ENCODE measurements at places on chromosomes 13 and 19.
A peak's percentile ranks its signal among the peaks of the same experiment; 100 is the strongest.

- no peak overlapping the region for H3K4me3 ChIP-seq
- H3K27me3 ChIP-seq, result no peaks in the 10 kb centered on the region
- no peaks in the 10 kb centered on the region for H3K4me1 ChIP-seq
- H3K36me3 ChIP-seq, result no peaks in the 10 kb centered on the region
- H3K27ac ChIP-seq, result no peak overlapping the region
These were observed 543.7 kb downstream of the EFNB2 start for GRCh38 chr13:105991622-105992277.

DNA sequence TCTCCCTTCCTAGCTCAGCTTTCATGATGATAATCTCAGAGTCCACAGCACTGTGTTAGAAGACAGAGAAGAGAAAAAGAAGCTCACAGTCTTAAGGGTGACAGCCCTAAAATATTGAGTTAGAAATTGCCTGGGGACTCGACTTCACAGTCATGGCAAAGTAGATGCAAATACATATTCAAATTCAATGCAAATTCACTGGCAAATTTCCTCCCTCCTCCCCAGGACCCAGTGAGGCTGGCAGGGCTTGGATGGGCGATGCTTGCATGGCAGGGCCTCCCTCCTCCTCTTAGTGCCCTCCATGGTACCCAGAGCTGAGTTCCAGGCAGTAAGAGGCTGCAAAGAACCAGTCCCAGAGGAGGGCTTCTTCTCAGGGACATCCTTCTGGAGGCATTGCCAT, 115.6 kb upstream of the UQCRFS1 start:
- H3K27me3 ChIP-seq, result no peaks in the 10 kb centered on the region
- DNase-seq, result peak; percentile 0
- no peaks in the 10 kb centered on the region for H3K36me3 ChIP-seq
- H3K4me3 ChIP-seq, result no peak overlapping the region

DNA sequence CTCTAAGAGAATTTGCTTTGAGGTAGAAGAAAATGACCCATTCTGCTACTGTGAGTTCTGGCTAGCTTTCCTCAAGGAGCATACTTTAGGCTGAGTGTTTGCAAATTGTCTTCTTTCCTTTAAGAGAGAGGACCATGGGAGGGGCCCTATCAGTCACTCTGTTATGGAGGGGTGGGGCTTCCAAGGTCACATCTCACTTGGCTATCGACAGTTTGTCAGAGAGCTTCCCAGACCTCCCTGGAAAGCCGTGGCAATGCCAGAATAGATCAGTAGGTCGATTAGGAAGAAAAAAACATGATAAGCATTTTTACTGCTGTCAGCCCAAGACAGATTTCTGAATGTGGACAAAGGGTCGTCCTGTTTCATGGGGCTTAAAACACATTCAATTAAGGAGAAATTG, 93.3 kb downstream of the OXGR1 start:
- no peak overlapping the region for H3K4me3 ChIP-seq
- no peak overlapping the region for H3K27ac ChIP-seq
- H3K4me1 ChIP-seq, result no peaks in the 10 kb centered on the region

DNA sequence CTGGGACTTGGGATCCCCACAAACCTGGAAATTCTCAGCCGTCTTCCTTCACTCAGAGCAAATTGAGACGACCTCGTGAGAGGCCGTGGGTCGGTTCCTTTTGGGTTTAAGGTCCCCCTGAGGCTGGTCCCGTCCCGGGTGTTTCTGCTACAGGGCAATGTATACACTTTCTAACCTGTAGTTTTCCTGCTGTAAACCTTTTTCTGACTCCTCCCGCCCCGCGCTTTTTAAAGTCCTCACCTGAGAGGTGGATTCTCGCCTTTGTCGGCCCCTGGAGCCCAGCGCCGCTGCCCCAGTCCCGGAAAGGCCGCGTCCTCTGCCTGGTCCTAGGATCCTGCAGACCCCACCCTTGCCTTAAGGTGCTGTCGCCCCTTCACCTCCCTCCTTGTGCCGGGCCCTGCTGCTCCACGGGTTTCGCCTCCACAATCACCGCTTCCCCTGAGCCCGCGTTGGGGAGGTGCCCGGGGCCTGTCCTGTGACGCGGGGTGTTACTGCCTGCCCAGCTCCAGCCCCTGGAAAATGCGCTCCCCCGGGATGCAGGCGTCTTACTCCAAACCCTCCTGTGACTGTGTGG, 391 bp downstream of the ZNF761 start:
- no peaks in the 10 kb centered on the region for H3K4me1 ChIP-seq
- peak overlapping the region; percentile 96 for H3K27ac ChIP-seq
- peak overlapping the region; percentile 54 for H3K4me3 ChIP-seq
- no peaks in the 10 kb centered on the region for H3K36me3 ChIP-seq
- no peak for DNase-seq

GRCh38 chr13:24693862-24694471, 13.8 kb downstream of the ATP12A start:
- no peaks in the 10 kb centered on the region for H3K36me3 ChIP-seq
- H3K27me3 ChIP-seq, result no peaks in the 10 kb centered on the region
- peak; percentile 53 for DNase-seq
- no peak overlapping the region for H3K27ac ChIP-seq

GRCh38 chr19:1134431-1134830, 30.6 kb downstream of the GPX4 start:
- H3K36me3 ChIP-seq, result no peaks in the 10 kb centered on the region
- H3K4me3 ChIP-seq, result no peak overlapping the region
- no peak for DNase-seq
- no peaks in the 10 kb centered on the region for H3K27me3 ChIP-seq
- H3K4me1 ChIP-seq, result peaks cover 29% of the 10 kb centered on the region
- H3K27ac ChIP-seq, result peak overlapping the region; percentile 89

DNA sequence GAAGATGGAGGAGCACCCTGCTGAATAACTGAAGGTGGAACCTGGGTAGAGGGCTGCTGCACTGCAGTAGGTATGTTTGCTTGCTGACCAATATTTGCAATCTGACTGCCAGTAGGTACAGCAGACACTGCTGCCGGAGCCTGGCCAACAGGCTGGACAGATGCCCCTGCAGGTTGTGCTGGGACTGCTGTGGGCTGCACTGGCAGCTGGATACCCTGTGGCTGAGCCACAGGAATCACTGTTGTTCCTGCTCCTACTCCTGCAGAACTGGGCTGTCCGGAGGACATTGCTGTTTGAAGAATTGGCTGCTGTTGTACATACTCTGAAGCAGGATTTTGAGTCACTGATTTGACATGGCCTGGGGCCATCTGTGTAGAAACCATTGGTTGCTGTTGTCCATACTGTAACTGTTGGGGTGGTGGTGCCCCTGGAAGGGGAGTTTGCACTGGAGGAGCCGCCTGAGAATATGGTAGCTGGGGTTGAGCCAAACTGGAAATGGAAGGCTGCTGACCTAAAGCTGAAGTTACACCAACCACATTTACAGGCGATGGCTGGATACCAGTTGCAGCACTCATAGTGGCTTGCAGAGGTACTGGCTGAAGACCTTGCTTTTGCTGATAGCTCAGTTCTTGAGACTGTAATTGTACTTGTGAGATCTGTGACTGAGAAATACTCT, 2.2 kb downstream of the TSC22D1 start:
- H3K36me3 ChIP-seq, result no peaks in the 10 kb centered on the region
- H3K27me3 ChIP-seq, result no peaks in the 10 kb centered on the region
- DNase-seq, result peak; percentile 28

- no peaks in the 10 kb centered on the region for H3K4me1 ChIP-seq
- no peak overlapping the region for H3K27ac ChIP-seq
- no peaks in the 10 kb centered on the region for H3K36me3 ChIP-seq
- H3K4me3 ChIP-seq, result no peak overlapping the region
These were observed 43.4 kb upstream of the MAP3K10 start for GRCh38 chr19:40147693-40148347.

DNA sequence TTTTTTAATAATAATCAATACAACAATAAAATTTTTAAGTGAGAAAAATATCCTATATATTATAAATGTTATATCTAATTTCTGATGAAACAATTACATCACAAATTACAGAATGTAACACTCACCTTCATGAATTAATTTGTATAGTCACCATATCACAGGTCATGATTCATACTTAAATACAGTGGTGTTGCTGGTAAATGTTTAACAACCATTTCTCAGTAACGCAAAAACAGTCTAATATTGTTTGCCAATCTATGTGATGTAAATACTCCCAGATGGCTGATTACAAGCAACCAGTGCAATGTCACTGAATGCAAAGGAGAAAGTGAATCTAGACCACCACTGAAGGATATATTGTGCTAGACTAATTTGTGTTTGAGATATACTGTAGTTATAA, 97.5 kb downstream of the DIAPH3 start:
- no peaks in the 10 kb centered on the region for H3K36me3 ChIP-seq
- DNase-seq, result no peak
- no peak overlapping the region for H3K27ac ChIP-seq
- H3K4me1 ChIP-seq, result no peaks in the 10 kb centered on the region
- H3K27me3 ChIP-seq, result no peaks in the 10 kb centered on the region

DNA sequence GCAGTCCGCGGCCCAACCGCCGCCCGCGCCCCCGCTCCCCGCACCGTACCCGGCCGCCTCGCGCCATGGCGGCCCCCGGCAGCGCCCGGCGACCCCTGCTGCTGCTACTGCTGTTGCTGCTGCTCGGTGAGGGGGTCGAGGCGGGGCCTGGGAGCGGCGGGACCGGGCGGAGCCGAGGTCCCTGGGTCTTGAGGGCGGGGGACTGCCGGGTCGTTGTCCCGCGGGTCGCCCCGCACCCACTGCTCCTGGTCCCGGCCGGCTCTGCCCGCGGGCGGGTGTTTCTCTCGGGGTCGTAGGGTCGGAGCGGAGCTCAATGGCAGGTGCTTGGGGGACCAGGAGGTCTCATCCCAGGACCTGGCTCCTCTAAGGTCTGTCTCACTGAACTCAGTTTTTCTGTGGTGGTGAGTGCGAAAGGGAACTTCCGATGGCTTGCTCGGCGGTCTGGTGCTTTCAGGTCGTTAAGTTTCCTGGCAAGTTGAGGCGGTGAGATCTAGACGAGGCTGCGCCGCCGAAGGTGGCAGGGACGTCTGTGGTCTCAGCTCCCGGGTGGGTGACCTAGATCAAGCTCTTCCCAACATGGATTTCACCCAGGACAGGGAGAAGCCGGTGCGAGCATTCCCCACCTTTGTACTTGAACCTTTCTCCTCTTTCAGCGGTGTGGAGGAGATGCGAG, 467 bp downstream of the LAMP1 start:
- DNase-seq, result no peak
- H3K4me1 ChIP-seq, result no peaks in the 10 kb centered on the region
- H3K36me3 ChIP-seq, result no peaks in the 10 kb centered on the region
- no peaks in the 10 kb centered on the region for H3K27me3 ChIP-seq

DNA sequence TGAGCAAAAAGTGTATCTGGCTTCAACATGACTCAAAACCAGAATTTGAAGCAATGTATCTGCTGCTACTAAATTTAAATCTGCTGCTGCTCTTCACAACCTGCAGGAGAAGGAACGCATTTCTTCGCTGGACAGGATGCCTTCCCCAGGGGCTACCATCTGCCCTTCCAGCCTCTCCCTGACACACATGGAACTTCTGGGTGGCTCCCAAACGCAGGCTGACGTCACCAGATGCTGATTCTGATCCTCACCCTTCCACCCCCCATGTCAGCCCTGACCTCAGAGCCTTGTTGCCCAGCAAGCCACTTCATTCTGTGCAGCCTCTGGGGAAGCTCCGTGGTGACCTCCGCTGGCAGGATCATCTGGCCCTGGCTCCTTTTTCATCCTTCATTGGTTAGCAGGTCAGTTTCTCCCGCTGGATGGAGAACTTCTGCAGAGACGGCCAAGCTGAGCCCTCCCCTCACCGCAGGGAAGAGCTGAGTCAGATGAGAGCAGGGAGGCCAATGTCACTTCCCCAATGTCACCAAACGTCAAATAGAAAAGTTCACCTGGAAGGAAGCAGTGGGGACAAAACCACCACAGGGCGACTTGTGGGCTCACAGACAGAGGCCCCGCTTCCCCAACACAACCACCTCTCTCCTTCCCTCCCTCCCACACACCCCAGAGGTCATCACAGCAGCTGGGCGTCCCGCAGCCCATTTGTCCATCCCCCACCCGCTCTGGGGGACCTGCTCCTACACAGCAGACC, 14.0 kb upstream of the RAB20 start:
- no peaks in the 10 kb centered on the region for H3K36me3 ChIP-seq
- DNase-seq, result no peak
- H3K27me3 ChIP-seq, result no peaks in the 10 kb centered on the region
- no peaks in the 10 kb centered on the region for H3K4me1 ChIP-seq
- H3K27ac ChIP-seq, result no peak overlapping the region
- no peak overlapping the region for H3K4me3 ChIP-seq

- H3K4me3 ChIP-seq, result no peak overlapping the region
- DNase-seq, result no peak
- no peaks in the 10 kb centered on the region for H3K27me3 ChIP-seq
These were observed 257.6 kb downstream of the TEX29 start for GRCh38 chr13:111577956-111578605.

DNA sequence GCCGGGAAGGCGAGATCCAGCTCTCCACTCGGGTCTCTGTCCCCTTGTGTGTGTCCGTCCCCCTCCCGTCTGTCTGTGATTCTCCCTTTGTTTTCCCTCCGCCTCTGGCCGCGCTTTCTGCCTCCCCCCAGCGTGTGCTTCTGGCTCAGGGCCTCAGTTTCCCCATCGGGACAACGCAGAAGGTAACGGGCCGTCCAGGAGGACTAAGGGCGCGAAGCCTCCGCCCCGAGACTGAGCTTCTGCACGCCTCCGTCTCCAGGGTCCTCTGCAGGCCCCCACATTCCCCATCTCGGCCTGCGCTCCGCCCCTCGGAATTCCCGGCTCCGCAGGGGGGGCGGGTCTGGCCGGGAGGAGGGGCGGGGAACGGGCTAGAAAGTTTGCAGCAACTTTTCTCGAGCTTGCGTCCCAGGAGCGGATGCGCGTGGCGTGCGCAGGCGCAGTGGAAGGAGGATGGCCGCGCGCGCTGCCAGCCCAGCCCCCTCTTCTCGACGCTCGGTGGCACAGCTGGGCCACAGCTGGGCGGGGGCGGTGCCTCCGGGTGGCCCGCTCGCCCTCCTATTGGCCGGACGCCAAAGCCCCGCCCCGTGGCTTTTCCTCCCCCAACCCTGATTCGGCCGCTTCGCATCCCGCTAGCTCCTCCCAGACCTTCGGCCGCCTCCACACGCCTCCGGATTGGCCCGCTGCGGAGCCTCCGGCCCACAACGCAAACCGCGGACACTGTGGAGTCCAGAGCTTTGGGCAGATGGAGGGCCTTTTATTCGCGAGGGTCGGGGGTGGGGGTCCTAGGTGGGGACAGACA, at the start of gene SIX5:
Gene SIX5 (minus strand): TSS at position 269 of the 799 bp plus-strand sequence. CDS start 408 bp downstream, outside the sequence.
- DNase-seq, result peak; percentile 97
- H3K4me1 ChIP-seq, result peaks cover 28% of the 10 kb centered on the region
- peak within 1 kb of the TSS; percentile 97 for H3K27ac ChIP-seq
- H3K27me3 ChIP-seq, result no peaks in the 10 kb centered on the region
- H3K4me3 ChIP-seq, result peak within 1 kb of the TSS; percentile 79

DNA sequence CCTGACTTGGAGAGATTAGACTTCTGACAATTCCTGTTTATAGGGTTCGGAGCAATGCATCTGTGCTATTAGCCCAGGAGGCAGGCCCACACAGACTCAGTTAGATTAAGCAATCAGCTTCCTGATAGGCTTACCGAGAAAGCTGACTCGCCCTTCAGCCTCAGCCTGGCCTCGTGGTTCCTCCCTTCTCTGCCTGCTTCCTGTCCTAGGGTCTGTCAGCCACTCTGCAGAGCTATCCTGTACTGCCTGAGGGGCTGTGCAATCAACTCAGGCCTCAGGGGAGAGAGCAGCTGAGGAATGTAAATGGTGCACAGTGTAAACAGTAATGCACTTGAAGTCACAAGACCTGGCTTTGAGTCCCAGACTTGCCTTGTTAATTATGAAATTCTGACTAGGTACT, 30.7 kb downstream of the HTR2A start:
- H3K27ac ChIP-seq, result no peak overlapping the region
- H3K27me3 ChIP-seq, result no peaks in the 10 kb centered on the region
- H3K4me1 ChIP-seq, result no peaks in the 10 kb centered on the region
- H3K36me3 ChIP-seq, result no peaks in the 10 kb centered on the region
- H3K4me3 ChIP-seq, result no peak overlapping the region
- no peak for DNase-seq

GRCh38 chr13:20669162-20669561, 34.3 kb upstream of the IL17D start:
- H3K36me3 ChIP-seq, result no peaks in the 10 kb centered on the region
- H3K27ac ChIP-seq, result no peak overlapping the region
- no peaks in the 10 kb centered on the region for H3K27me3 ChIP-seq
- H3K4me1 ChIP-seq, result no peaks in the 10 kb centered on the region
- no peak for DNase-seq
